ENCODE measurements at places on chromosomes 11 and 22. TPM values are rescaled to one million over a fixed set of nuclear protein-coding genes. Genes with fewer than 3 reads are reported as not detected.
A peak's percentile ranks its signal among the peaks of the same experiment; 100 is the strongest.

DNA sequence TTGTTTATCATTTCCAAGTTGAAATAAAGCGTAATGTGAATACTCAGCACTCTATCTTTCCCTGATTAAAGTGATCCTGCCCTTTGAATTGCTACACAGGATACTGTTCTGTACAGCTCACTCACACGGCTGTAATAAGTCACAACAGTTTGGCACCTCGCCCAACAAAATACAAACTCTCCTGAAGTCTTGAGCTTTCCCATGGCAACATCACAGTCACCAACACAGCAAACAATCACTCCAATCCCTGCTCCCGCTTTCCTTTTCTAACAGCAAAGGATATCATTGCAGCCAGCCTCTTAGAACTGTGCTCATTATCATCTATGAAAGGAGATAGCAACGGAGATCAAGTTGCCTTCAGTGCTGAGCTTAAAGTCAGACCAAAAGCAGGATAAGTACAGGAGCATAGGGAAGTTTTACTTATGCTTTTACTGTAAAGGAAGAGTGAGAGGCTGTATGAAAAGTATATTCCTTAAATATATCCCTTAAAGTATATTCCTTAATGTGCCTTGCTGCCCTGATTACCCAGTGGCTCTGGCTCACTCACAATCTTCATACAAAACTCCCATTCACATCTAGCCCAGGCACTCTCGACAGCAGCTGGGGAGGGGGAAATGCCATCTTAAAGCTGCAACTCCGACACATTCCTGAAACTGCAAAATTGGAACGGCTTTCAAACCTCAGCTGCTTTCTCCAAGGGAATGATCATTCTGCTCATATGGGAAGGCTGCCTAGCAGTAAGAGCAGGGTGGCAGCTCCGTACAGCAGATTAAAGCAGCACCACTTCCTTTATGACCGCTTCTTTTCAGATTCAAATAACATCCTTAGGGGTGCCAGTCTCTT lies 35.8 kb downstream of the MAML2 start:
- DNase-seq, result peak; percentile 100
- peak overlapping the region; percentile 60 for H3K4me3 ChIP-seq
- H3K36me3 ChIP-seq, result no peaks in the 10 kb centered on the region
- H3K27ac ChIP-seq, result peak overlapping the region; percentile 96
- no peaks in the 10 kb centered on the region for H3K27me3 ChIP-seq

DNA sequence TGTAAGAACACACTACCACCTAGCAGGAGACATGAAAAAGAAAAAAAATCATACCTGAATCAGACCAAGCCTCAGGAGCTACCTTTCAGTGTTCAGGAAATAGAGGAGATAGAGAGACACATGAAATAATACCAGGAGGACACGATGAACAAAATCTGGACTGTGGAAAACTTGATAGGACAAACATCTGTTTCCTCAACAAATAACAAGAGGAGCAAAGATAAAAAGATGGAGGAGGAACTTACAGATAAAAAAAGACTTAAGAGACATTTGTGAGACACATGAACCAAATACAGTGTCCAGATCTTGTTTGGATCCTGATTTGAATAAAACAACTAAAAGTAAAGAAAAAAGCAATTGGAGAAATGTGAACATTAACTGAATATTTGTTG lies 12.4 kb upstream of the KCNE3 start:
- no peaks in the 10 kb centered on the region for H3K27me3 ChIP-seq
- peaks cover 8% of the 10 kb centered on the region for H3K4me1 ChIP-seq
- H3K36me3 ChIP-seq, result no peaks in the 10 kb centered on the region
- H3K27ac ChIP-seq, result peak overlapping the region; percentile 16
- no peak for DNase-seq

GRCh38 chr11:91263496-91264365 lies 960.9 kb upstream of the FAT3 start:
- no peaks in the 10 kb centered on the region for H3K27me3 ChIP-seq
- H3K27ac ChIP-seq, result no peak overlapping the region
- no peak for DNase-seq
- H3K4me3 ChIP-seq, result no peak overlapping the region

The MTNR1B gene
- total RNA-seq, result not detected

The NOX4 gene
- not detected for total RNA-seq

The PANX2 gene
- 11.9 TPM for total RNA-seq

The MMP8 gene
- total RNA-seq, result not detected

The MFRP gene
- total RNA-seq, result not detected

The ST14 gene
- 231 TPM for total RNA-seq
